ENCODE measurements at places on chromosomes 11 and 22.

DNA sequence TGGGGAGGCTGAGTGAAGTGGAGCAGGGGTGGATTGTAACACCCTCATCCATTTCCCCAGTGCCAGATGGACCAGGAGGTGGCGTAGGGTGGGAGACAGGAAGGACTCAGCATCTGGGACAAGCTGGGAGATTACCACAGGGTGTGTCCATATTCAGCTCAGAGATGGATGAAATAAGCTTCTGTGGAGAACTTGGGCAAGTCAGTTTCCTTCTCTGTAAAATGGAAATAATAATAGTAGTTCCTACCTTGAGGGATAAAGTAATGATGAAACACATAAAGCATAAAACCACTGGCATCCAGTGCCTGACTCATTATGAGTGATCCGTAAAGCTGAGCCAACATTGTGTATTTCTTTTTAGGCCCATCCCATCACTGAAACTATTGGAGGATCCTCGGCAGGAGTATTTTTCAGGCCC lies 607 bp upstream of the ROBO4 start:
- no peak for DNase-seq

DNA sequence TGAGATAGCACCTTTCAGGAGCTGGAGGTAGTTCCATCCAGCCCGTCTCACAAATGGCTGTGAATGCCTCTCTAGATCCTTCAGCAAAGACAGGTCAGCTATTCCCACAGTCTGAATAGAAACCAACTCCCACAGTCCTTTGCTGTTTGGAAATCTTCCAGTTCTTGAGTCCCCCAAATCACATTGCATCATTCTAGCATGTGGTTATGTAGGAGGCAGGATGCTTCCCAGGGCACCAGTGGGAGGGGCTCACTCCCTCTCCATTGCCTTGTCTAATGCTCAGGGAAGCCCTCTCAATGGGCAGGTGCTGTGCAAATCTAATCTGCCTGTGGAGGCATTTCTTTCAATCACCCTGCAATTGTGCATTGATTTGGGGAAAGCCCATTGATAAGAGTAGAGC lies 14.6 kb downstream of the NAV2 start:
- DNase-seq = no peak

- no peak for DNase-seq
Observed at GRCh38 chr11:719214-720016, 13.4 kb downstream of the EPS8L2 start.

- DNase-seq = no peak
Observed at GRCh38 chr11:111634981-111635705, 32.9 kb downstream of the SIK2 start.

DNA sequence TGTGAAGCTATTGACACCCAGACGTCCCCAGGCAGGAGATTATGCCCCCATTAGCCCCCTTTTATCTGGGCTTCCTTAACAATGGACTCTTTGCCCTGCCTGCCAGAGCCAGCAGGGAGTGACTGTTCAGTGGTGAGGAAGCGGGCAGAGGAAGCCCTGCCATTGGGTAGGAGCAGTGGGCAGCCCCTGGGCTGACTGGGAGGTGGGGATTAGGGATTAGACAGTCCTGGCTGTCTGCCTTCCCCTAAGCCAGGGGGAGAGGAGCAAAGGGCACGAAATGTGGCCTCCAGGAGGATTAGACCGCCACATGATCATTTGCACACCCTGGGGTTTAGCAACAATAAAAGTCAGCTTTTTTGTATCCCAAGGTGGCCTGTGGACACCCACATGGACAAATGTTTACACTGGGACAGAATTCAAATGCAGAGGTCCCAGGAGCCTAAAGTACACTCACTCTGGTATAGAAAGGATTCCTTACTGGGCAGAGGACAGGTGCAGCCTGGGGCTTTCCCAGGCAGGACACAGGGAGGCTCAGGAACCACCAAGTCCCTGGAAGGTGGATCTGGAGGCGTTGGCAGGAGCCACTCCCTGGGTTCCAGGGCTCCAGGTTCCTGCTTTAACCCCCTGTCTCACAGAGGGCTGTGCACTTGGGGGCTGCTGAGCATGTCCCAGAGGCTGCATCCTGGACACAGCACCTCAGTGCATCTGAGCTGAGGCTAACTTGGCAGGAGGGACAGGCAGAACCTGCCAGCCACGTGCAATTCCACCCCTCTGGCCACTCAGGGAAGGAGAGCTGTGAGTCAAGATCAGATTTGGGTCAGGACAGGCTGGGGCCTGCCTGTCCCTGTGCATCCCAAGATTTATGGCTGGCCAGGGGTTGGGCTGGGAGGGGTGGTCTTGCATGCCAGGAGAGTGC lies 2.1 kb downstream of the PNPLA3 start:
- DNase-seq = no peak

GRCh38 chr11:104328512-104328907 lies 164.6 kb upstream of the PDGFD start:
- no peak for DNase-seq

DNA sequence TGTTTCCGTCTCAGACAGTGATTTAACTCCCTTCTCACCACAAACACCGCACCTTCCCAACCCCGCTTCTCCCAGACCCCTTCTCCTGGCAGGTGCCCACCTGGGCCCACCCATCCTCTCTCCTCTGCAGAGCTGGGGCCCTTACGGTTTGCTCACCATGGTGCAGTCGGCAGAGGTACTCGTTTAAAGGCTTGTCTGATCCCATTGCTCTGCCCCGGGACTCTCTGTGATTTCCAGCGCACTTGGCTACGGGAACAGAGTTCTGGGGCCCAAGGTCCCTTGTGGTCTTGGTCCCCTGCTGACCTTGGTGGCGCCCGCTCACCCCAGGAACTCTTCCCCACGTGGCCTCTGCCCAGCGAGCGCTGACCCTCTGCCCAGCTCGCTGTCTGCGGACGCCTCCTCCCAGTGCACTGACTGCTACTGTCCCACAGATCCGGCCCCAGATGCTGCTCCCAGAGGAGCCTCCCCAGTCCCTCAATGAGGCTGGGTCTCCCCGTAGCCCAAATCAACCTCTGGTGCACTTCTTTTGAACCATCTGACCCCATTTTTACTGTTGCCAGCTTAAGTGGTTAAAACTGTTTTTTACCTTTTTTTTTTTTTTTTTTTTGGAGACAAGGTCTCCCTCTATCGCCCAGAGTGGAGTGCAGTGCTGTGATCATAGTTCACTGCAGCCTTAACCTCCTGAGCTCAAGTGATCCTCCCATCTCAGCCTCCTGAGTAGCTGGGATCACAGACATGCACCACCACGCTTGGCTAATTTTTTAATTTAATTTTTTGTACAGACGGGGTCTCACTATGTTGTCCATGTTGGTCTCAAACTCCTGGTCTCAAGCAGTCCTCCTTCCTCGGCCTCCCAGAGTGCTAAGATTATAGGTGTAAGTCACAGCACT lies 21.3 kb upstream of the CTSD start:
- no peak for DNase-seq
